ENCODE measurements at places on chromosomes 16 and 17.

- DNase-seq: peak; percentile 2
Measured at GRCh38 chr17:27038676-27039075, 255.2 kb upstream of the WSB1 start.

DNA sequence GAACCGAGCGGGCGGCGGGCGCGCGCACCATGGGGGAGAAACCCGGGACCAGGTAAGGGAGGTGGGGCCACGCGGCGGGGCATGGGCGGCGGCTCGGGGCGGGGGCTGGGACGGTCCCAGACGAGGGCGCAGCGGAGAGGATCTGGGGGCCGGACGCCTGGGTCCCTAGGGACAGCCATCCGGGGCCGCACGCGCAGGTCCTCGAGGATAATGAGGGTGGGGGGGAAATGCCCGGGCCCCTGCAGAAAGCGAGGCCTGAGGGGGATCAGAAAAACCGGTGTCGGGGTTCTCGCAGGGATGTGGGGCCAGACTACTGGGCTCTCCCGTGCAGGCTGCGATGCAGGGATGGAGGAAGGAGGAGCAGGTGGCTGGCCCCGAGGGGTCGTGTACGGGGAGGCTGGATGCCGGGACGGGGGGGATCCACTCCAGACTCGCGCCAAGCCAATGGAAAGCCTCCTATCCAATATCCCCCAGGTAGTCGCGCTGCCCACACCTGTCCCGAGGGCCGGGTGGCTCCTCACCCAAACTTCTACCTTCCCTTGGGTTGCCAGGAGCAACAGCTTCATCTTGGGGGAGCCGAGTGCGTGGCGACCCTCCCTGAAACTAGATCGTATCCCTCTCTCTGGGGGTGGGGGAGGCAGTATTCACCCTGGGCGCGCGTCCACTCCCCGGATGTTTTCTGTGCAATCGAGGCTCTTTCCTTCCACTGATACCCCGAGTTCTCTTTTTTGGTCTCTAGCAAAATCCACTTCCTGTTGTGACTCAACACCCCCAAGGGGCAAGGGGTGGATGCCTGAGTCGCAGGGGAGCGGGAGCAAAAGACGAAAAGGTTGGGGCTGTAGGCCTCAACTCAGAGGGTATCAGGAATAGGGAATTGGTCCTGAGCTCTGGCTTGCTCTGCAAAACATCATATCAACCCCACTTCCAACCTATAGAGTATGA, 532 bp downstream of the ARRB2 start:
- DNase-seq: peak; percentile 69

DNA sequence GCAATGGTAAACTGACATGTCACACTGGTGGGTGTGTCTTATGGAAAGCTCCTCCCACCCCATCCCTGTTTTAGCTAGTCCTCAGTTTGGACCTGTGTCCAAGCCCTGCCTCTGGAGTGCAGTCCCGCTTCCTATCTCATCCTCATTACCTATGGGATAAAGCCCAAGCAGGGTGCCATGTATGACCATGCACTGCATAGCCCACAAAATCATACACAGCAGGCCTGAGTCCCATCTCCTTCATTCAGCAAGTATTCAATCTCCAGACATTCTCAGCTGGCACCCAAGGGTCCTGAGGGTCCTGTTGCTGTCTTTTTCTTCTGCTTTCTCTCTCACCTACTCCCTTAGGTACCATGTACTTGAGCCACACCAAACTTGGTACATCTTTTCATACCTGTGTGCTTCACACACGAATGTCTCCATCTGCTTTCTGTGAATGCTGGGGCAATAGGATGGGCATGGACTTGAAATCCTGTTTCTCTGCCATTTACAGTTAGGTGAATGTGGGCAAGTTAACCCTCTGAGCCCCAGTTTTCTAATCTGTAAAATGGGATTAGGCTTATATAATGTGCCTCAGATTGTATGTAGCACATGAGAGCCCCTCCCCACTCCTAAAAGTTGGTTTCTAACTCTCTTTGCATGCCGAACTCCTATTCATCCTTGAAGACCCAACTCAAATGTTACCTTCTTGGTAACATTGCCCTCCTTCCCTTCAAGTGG, 28.5 kb downstream of the TNS4 start:
- DNase-seq: no peak

GRCh38 chr17:78900816-78901215, 2.2 kb downstream of the CEP295NL start:
- DNase-seq: no peak

DNA sequence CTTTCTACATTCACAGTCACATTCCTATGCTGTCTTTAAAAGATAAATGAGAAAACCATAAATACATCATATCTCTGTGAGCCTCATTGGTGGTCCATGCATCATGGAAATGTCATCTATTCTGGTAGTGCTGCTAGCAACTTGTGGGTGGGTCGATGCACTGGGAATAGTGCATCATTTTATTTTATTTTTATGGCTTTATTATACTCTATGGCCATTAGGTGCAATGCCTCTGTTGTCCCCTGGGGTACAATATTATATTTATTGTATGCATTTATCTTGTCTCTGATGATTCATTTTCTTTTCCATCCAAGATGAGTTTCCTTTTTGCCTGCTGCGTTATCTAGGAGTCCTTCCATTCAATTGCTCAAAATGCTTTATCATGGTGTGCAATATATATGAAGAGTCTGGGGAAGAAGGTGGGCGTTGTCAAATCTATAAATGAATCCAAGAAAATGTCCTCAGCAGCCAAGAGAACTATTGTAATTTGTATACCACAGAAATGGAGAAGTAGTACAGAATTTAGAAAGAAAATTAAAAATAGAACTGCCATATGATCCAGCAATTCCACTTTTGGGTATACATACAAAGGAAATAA, 324.0 kb downstream of the KCNJ2 start:
- DNase-seq: no peak

DNA sequence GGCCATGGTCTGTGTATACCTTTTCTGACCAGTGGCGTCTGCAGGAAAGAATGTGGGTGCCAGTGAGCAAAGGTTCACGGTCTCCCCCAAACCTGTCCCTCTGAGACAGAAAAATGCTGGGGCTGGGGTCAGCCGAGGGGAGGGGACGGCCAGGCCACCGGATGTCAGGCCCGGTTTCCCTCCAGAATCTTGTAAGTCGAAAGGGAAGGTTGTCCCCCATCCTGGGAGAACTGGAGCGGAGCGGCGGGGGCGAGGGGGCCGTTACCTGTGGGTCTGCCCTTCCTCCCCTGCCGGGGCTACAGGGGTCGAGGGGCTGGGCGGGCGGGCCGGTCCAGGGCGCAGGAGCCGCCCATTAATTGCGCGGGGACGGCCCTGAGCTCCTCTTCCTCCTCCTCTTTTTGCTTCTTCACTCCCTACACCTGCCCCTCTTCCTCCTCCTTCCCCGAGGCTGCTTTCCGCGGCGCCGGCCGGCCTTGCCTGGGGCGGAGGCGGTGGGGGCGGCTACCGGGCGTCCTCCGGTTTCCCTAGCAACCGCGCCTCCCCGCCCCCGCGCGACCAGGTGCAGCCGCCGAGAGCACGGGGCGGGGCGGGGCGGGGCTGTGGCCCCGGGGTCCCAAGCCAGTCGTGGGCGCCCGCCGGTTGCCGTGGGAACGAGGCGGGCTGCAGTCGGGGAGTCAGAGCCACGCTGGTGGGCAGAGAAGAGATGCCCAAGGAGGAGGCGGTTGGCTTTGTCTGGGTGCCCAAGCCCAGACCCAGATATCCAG, at the start of gene MARCHF10:
MARCHF10 (minus strand) TSS at position 503 of the 764 bp plus-strand sequence. CDS start 6,579 bp downstream, outside the sequence.
- DNase-seq: peak; percentile 39

Data from hematopoietic multipotent progenitor cell treated with erythropoietin and hydrocortisone succinate and interleukin-3 and kit ligand, for 4 days (in vitro differentiated cells).